Calu3 (cell line): ENCODE measurements at places on chromosomes 6 and 20.
A peak's percentile ranks its signal among the peaks of the same experiment; 100 is the strongest.

DNA sequence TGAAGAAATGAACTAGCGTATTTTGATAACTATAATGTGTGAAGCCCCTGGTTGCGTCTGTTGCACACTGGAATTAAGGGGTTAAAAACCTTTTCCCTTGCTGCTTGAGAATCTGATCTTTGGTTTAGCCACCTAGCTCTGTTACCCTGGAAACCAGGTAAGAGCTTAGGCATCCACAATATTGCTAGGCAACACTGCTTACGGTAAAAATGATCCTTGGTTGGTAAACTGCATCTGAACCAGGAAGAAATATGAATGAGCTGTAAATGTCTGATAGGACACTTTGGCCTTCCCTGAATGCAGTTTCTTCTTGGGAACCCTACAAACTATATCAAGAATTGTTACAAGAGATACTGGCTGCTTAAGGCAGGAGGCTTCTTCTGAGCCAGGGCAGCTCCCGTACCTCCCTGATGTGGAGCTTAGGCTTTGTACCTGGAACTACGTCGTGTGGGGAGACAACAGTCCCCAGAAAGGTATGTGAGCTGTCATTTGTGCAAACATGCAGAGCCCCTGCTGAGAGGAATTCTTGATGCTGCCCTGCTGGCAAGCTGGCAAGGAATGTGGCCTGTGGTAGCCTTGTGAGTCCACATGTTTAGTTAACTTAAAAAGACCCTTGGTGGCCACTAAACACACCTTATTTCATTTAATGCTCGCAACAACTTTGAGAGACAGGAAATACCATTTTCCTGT lies 18.4 kb downstream of the UBE3D start:
- DNase-seq: peak; percentile 49

DNA sequence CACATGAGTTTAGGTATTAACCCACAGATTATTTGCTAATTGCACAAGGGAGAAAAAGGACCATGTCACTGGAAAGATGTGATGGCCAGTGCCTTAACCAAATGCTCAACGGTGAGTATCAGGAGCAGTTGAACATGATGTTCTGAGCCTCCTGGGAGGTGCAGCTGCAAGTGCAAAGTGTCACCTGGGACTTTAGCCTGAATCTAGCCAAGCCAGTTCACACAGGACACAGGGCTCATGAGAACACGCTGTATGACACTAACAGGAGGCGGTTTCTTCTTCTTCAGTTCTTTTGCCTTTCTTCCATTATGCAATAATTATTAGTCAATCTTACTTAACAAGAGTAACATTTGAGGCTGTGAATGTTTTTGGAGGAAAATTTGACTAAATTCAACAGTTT lies 225.3 kb downstream of the THBS2 start:
- DNase-seq: no peak

GRCh38 chr20:51650685-51651134 lies 108.2 kb upstream of the NFATC2 start:
- DNase-seq: no peak

- DNase-seq: no peak
These were observed 39.7 kb downstream of the SIRPA start for GRCh38 chr20:1934721-1935573.

GRCh38 chr20:44097521-44098255 lies 89.3 kb downstream of the JPH2 start:
- DNase-seq: peak; percentile 42
